ENCODE measurements at places on chromosomes 12 and 14.

DNA sequence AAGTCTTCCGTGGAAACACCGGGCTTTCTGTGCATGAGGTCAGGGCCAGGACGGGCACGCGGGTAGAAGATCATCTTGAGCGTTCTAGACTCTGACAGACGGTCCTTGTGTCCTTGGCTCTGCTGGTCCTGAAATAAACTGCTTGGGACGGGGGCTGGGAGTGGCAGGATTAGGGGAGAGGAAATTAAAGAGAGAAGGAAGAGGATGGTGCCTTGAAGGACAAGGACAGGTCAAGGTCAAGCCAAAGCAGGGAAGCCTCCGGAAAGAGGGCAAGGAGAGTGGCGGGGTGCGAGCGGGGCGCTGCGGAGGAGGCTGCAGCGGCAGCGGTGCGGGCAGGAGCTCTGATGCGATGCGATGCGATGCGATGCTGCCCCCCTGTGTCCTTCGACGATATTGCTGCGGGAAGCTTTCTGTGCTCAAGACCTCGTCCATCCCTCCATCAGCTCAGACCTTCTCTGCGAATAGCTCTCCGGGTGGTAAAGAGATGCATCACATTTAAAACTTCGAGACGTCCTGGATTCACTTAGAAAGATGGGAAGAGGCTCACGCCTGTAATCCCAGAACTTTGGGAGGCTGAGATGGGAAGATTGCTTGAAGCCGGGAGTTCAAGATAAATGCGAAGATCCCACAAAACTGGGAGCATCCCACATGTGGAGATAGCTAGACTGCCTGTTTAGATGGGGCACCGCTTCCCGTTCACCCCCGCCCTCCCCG lies 110.1 kb upstream of the TMEM132D start:
- DNase-seq: peak; percentile 48

DNA sequence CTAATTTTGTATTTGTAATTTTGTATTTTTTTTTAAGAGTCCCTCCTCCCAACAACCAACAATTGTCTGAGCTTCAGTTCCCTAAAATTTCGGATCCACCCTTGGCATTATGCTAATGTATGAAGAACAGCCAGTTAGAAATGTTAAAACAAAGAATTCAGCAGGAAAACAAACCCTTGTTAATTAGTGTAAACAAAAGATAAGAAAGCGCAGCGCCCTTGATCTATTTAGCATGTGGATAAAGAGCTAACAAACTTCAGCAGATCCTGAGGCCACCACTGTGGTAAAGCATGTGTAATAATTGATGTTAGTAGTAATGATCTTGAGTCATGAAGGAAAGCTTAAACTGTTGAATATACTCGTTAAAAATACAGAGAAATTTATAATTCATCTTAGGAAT lies 199.8 kb downstream of the TMX1 start:
- DNase-seq: no peak

DNA sequence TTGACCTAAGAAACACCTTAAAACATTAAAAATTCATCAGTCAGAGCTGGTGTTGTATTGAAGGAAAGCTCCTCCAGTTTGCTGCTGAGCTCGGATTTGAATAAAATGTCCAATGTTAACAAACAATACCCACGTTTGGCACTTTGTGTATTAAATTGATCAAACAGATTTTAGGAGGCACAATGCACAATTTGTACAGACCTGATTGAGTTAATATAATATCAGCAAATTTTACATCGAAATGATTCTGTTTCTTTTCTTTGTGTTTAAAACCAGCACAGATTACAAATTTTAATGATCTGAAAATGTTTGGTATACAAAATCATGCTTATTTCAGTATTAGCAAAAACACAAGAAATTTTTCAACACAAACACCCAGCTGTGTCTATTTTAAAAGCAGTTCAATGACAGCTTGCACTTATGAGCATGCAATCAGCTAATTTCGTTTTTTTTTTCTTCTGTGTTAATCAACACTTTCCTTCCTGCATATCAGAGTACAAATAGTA lies 2.8 kb upstream of the FOXG1 start:
- DNase-seq: no peak

DNA sequence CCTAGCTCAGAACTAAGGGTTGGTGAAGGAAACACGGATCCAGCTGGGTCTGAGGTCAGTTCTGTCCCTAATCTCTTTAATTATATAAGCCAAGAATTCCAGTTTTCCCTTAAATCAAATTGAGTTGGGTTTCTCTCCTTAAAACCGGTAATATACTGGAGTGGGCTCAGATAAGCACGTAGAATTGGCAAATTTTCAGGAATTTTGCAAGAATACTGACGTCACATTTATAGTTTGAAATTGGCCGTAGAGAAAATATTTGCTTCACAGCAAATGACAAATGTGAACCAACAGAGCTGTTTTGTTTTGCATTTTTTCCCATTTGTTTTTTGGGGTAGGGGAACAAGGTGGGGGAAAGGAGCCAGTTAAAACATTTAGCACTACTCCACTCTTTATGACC lies 17.4 kb downstream of the C12orf50 start:
- DNase-seq: no peak

- no peak for DNase-seq
Observed at GRCh38 chr12:116710370-116711150, 27.3 kb downstream of the SPRING1 start.

DNA sequence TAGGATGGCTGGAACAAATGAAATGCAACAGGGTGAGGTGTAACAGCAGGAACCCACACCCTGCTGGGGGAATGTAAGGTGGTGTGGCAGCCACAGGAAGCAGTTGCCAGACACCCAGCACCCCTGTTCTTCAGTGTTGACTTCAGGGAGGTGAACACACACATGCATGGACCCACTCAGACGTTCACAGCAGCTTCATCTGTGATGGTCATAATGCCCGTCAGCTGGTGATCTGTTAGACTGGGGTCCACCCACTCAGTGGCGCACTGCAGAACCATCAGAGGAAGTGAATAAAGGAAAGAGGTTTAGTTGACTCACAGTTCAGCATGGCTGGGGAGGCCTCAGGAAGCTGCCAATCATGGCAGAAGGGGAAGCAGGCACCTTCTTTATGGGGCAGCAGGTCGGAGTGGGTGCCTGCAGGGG lies 22.7 kb upstream of the TEX22 start:
- no peak for DNase-seq

- no peak for DNase-seq
Observed at GRCh38 chr12:59500335-59500734, 95.5 kb upstream of the SLC16A7 start.

DNA sequence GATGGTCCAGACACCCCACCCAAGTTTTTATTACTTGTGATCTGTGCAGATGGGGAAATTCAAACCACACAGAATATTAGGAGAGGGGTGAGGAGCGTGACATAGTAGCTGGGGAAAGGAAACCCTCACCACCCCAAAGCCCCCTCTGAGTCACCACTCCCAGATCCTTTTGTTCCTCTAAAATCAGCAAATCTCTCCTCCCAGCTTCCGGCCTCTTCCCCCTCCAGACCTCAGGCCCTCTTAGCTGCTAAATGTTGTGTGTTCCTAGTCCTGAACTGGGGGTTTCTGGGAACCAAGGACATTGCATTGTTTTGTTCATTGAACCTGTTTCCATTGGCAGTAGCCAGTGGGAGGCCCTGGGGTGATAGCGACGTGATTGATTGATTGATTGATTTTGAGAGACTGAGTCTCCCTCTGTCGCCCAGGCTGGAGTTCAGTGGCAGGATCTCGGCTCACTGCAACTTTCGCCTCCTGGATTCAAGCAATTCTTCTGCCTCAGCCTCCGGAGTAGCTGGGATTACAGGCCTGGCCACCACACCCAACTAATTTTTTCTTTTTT lies 5.9 kb upstream of the ORAI1 start:
- DNase-seq: no peak

GRCh38 chr12:81162391-81163136 lies 84.7 kb downstream of the ACSS3 start:
- DNase-seq: no peak

- DNase-seq: peak; percentile 81
Observed at GRCh38 chr14:68794130-68794850, 1.4 kb upstream of the ZFP36L1 start.

DNA sequence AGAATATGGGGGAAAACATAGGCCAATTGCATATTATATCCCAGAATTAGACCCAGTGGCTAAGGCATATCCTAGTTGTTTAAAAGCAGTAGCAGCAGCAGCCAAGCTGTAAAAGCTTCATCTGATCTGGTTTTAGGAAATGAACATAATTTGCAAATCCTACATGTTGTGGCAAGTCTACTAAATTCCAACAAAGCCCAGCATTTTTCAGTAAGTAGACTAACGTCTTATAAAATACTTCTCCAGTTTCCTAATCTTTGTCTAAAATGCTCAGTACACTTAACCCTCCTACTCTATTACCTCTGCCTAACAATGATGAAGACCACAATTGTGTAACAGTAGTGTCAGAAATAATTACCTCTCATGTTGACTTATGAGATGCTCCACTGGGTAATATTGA lies 70.9 kb upstream of the RERGL start:
- DNase-seq: no peak

DNA sequence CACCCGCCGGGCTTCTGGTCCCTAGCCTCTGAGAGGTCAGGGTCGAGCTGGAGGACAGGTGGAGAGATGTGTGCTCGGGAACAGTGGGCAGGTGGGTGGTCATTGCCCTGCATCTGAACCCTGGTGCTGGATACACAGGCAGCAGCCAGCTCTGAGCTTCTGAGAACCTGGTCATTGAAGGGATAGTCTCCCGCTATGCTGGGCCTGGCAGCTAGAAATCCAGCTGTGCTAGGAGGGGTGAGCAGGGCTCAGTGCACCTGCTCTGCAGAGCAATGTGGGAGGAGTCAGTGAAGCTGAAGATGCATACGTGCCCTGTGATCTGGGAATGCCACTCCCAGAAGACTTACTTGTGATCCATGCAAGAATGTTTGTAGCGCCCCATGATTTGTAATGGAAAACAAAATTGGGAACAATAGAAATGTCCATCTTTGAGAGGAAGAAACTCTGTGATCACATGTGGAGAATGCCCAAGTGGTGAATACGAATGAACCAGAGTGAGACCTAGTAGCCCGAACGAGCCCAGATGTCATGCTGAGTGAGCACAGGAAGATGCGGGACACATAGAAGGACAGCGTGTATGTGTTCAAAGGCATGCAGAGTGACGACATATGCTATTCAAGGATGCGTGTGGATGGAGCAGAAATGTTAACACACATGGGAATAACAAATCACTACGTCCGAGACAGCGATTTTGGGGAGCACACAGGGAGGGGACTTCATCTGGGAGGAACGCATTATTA lies 63.4 kb downstream of the AACS start:
- no peak for DNase-seq

DNA sequence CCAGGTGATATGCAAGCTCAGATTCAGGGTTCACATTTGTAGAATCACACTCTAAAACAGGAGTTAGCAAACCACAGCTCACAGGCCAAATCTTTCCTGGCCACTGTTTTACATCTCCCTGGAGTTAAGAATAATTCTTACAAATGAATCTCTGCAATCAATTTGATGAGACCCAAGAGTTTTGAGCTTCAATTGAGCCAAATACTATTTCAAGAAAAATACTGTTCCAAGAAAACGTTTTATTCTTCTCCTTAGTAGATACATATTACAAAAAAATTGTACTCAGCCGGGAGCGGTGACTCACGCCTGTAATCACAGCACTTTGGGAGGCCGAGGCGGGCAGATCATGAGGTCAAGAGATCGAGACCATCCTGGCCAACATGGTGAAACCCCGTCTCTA lies 2.5 kb downstream of the PTGDR start:
- no peak for DNase-seq

DNA sequence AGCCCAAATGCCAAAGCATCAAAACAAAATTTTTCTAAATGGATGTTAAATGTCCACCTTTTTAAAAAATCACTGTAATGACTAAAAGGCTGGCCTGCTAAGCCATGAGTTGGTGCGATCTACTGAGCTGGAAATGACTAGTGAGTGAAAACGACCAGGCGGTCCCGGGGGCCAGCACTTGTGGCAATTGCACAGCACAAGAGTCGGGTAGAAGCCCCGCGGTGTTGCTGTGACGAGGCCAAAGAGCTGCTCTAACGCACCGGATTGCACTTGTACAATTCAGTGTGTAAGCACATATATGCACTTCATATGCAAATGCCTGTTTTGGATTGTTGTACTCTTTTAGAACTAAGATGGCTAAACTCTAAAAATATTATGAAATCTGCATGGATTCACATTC lies 64.1 kb upstream of the DYNC1H1 start:
- DNase-seq: no peak

GRCh38 chr14:56170877-56171422 lies 52.7 kb downstream of the PELI2 start:
- DNase-seq: no peak

DNA sequence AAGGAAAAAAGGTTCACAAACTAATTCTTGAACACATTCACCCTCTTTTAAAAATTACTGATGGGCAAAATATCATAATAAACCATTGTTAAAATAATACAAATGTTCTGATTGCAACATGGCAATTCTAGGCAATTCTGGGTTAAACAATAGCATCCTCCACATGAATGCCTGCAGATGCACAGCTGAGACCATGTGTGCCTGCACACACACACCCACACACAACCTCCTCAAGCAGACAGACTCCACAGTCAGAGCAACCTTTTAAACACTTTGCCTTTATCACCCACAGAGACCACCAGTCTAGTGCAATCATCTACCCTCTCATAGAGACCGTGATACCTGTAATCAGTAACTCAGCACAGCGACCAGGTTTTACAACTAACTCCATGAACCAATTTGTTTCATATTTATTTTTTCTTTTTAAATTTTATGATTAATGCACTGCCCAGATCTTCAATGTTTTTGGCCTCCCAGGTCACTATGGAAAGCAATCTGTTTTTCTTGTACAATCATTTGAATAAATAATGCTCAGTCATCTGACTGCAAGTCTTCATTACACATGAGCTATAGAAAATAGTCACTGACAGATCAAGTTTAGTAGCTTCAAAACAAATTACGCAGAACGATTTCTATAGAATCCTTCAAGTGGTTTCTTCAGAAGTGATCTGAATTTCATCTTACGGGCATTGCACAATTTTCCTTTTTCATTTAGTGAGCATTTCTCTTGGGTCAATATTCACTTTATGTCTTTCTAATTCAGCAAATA lies 105.8 kb downstream of the PRKD1 start:
- DNase-seq: no peak

DNA sequence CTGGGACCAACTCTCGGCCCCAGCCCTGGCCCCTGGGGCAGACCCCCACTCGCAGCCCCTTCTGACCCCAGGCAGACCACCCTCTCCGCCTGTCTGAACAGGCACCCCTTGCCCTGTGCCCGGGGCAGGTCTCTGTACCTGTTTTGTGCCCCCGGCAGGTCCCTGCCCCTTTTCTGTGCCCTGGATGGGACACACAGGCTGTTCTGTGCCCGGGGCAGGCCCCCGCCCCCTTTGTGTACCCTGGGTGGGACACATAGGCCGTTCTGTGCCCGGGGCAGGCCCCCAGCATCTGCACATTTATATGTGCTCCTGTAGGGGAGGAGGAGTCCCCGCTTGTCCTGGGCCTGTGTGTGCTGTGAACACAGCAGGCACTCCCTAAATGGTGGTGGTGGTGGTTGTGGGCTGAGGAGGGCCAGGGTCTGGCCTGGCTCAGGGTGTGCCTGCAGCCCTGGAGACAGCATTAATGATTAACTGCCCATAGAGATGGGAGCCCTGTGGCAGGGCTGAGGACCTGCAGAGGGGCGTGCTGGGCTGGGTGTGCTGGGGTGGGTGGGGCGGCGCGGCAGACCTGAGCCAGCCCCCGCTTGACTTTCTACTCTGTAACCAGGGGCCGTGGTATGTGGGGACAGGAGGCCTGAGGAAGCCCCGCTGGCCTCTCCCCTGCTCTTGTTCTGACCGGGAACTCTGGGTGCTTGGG lies 3.7 kb downstream of the FBRSL1 start:
- no peak for DNase-seq

GRCh38 chr12:48631071-48631470 lies 51.0 kb downstream of the KANSL2 start:
- no peak for DNase-seq
